ENCODE measurements at places on chromosomes 16 and 17. TPM values are rescaled to one million over a fixed set of nuclear protein-coding genes. Genes with fewer than 3 reads are reported as not detected.

DNA sequence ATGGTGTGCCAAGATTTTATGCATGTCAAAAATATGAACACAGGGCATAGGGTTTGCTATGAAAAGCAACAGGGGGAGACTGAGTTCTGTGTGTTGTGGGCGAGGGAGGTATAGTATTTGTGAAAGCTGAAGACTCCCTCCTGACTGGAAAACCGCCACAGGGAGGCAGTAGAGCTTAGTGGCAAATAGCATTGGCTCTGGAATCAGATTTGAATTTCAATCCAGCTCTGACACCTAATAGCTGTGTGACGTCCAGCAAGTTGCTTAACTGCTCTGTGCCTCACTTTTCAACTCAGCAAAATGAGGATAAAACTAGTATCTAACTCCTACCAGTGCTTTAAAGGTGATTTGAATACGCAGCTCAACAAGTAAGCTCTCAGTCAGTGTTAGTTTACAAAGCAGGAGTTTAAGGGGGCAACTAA is 22.0 kb downstream of the KPNA2 start:
- DNase-seq = no peak

DNA sequence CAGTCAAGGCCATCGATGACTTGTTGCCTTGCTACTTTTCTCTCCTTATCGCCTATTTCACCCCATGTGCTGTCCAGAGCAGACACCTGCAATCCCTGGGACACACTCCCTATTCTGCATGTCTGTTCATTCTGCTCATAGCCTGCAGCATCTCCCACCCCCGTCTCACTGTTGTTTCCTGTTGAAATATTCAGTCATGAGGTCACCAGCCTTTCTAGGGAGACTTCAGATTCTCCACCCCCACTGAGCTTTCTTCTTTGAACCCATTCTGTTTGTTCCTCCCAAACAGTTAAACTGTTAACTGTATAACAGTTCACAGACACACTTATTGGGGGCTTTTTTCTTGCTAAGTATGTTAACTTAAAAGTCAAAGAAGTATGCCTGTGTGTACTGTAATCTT is 94.4 kb downstream of the AATF start:
- DNase-seq = no peak

- no peak for DNase-seq
Measured at GRCh38 chr16:10870137-10870776, 6.7 kb upstream of the CIITA start.

- no peak for DNase-seq
Measured at GRCh38 chr16:56163938-56164337, 27.4 kb upstream of the GNAO1 start.

GRCh38 chr16:10098991-10099390 is 83.2 kb downstream of the GRIN2A start:
- DNase-seq = no peak

GAS2L2 gene
- 1.2 TPM for total RNA-seq

DNA sequence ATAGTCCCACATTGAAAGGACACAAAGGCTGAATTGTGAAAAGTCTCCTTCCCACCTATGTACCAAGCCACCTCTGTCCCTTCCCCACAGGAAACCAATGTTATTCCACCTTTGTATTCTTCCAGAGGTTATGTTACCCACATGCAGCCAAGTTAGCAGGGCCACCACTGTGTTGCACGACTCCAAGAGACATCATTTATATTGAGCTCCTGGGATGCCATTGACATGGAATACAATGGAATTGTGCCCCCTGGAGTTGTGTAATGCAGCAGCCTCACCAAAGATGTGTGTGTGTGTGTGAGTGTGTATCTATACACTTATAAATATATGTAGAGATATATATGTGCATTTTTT is 21.6 kb upstream of the MSI2 start:
- DNase-seq = no peak

GRCh38 chr16:85959686-85960085 is 60.7 kb downstream of the IRF8 start:
- no peak for DNase-seq

CALB2 gene
- 16.8 TPM for total RNA-seq

GRCh38 chr16:24044467-24044866 is 208.7 kb downstream of the PRKCB start:
- DNase-seq = no peak

- DNase-seq = no peak
Measured at GRCh38 chr17:49557312-49558024, 18.2 kb upstream of the NXPH3 start.
